Stimulated activated CD8-positive, alpha-beta memory T cell treated with anti-CD3 and anti-CD28 coated beads, Interleukin-4, amount 100 ng/mL, for 48 hours (primary cell): ENCODE measurements at places on chromosomes 5 and 9.

GRCh38 chr9:29449306-29449705, 1876.0 kb upstream of the C9orf72 start:
- no peak for DNase-seq

- no peak for DNase-seq
Observed at GRCh38 chr5:139457241-139457640, 5.3 kb downstream of the ECSCR start.

DNA sequence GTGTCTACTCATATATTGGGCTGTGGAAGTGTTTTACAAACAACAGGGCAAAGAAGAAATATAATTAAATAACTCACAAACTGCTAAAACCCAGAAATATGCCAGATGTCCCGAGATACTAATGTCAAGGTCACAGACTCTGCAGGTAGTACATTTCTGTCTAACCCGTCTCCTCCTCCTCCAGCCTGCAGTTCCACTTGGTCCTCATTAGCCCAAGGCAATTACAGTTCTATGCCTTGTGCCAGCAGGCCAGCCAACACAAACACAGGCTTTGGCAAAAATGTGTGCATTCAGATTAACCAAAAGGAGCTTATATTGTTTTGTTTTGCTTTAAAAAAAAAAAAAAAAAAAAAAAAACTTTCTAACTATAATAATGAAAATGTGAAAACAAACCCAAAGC, 148.8 kb downstream of the MYO10 start:
- DNase-seq: no peak

- DNase-seq: peak; percentile 43
Observed at GRCh38 chr9:99778308-99778707, 43.4 kb upstream of the NR4A3 start.

DNA sequence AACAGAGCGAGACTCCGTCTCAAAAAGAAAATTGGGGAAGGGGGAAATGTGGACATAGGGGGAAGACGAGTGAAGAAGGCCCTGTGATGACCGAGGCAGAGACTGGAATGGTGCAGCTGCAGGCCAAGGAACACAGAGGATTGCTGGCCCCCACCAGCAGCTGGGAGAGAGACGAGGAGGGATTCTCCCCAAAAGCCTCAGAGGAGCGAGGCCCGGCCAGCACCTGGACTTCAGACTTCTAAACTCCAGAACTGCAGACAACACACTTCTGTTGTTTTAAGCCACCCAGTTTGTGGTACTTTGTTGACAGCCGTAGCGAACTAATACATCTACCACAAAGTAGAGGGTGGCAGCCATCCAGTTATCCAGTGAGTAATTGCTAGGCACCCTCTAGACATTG, 124.6 kb downstream of the ATPSCKMT start:
- DNase-seq: no peak

- DNase-seq: no peak
Observed at GRCh38 chr9:130987738-130988399, 21.1 kb upstream of the LAMC3 start.

DNA sequence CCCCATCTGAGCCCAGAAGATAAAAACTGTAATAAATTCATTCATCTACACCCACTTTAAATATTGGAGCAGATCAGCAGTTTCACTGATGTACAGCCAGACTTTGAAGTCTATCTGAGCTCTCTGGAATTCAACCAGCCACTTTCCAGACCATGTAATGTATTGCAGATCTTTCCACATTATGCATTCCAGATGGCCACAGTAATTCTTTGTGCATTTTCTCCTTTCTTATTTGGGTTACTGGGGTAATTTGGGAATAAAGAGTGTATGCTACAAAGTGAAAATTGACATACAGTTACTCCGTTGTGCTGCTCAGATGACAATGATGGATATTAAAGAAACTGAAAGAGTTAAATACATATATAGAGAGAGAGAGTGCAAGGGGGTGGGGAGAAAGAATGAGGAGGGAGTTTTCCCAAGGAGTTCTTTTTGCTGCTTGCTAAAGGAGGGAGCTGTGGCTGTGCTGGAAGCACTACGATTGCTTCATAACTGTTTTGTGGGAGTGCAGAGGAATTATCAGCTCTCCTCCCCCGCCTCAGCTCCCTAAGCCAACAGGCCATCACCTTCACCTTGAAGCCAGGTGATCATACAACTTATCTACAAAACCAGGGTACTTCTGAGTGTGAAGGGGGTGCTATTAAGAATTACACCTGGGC, 152.8 kb downstream of the GAS1 start:
- no peak for DNase-seq
